Stimulated activated CD4-positive, alpha-beta T cell treated with anti-CD3 and anti-CD28 coated beads, Interleukin-2, amount 100 ng/mL, for 4 hours (primary cell): ENCODE measurements at places on chromosomes 7 and 10.

- no peak for DNase-seq
These were observed 21.9 kb downstream of the CACNB2 start for GRCh38 chr10:18162021-18162627.

DNA sequence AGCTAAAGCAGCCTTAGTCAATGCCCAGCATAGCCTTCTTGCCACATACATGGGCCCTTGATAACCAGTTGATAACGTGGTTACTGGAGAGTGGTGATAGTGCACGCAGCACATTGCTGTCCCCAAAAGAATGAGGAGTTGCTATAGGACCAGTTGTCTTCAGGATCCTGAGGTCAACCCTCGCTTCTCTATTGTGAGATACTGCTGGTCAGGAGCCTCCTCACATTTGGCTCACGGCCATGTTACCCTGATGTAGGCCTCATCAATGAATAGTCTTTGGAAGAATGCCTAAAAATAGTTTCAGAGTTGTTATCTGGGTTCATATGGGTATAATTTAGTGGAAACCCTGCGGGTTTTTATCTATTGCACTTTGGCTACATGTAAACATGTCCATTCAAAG, 230.7 kb downstream of the VTI1A start:
- DNase-seq, result no peak

DNA sequence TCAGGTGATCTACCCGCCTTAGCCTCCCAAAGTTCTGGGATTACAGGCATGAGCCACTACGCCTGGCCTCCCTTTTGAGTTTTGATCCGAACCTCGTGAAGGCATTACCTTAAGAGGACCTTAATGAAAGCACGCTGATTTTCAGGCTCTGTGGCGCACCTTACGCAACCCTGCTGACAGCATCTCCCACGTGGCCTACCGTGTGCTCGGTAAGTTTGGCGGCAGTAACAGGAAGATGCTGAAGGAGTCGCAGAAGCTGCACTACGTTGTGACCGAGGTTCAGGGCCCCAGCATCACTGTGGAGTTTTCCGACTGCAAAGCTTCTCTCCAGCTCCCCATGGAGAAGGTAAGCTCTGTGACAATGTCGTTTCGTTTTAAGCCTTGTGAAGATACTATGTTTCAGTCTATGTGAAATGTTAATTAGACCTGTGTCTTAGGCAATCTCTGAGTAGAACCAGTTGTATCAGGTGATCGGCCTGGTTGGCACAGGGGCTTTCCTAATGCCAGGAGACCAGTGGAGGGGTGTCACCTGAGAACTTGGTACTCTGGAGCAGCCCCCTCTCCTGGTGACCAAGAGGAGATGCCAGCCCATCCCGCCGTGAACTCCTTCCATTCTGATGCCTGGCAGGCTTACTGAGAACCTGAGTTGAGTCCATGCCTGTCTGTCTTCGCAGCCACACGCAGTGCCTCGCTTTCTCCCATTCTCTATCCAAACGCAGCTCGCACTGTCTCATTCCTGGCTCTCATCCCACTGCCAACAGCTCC, 43.5 kb downstream of the TRRAP start:
- no peak for DNase-seq

GRCh38 chr7:151368136-151368571, 26.5 kb downstream of the NUB1 start:
- peak; percentile 68 for DNase-seq

- no peak for DNase-seq
These were observed 152.9 kb downstream of the DNAJB9 start for GRCh38 chr7:108722561-108722960.

DNA sequence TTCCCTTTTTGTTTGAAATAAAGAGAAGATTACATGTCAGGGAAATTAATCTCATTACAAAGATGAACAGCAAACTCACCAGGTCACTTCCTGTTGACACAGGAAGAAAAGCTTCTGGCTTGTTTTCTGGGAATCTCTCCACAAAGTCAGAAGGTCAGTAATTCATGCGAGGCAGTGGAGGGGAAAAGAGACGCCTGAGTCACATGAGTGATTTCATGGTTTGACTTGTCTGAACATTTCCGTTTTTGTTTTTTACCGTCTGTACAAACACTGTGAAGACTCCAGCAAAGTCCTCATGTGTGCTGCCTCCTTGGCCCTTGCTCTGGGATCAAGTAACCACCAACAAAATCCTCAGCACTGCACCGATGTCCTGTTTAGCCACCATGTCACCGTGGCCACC, 2.5 kb upstream of the HABP2 start:
- no peak for DNase-seq
